MG63 (cell line): ENCODE measurements at places on chromosomes 16 and 17.
A peak's percentile ranks its signal among the peaks of the same experiment; 100 is the strongest.

GRCh38 chr17:751269-752001 lies 629 bp downstream of the GEMIN4 start:
- DNase-seq: peak; percentile 41

GRCh38 chr16:70803319-70803718 lies 2.4 kb upstream of the VAC14 start:
- no peak for DNase-seq

DNA sequence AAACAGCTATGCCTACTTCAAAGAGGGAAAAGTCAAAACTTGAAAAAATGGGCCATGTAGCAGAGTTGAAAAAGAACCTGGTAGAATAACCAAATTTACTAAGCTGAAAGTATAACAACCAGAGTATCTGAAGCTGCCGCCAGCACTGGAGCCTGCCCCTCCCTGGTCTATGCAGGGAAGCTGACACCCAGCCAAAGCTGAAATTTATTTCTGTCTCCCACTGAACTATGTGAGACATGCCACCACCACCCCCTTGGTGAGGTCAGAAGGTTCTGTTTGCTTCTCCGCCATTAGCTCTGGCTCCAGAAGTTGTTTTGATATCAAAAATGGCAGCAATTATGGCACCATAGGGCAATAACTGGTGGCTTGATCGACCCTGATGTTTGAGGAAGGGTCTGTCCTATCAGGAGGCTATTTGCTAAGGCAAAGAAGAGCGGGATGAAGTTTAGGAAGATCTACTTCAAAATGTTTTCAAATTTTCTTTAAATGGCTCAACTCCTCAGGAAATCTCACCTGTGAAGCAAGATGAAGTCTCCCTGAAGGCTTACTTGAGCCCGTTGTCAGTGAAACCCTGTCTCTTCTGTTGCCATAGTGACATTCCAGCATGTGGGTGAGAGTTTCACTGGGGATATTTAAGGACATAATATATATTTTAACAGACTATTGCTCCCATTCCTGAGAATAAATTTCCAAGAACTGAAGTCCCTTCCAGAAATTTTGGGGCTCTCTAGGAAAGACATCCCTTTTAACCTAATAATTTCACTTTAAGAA lies 122.0 kb downstream of the COPRS start:
- DNase-seq: no peak

DNA sequence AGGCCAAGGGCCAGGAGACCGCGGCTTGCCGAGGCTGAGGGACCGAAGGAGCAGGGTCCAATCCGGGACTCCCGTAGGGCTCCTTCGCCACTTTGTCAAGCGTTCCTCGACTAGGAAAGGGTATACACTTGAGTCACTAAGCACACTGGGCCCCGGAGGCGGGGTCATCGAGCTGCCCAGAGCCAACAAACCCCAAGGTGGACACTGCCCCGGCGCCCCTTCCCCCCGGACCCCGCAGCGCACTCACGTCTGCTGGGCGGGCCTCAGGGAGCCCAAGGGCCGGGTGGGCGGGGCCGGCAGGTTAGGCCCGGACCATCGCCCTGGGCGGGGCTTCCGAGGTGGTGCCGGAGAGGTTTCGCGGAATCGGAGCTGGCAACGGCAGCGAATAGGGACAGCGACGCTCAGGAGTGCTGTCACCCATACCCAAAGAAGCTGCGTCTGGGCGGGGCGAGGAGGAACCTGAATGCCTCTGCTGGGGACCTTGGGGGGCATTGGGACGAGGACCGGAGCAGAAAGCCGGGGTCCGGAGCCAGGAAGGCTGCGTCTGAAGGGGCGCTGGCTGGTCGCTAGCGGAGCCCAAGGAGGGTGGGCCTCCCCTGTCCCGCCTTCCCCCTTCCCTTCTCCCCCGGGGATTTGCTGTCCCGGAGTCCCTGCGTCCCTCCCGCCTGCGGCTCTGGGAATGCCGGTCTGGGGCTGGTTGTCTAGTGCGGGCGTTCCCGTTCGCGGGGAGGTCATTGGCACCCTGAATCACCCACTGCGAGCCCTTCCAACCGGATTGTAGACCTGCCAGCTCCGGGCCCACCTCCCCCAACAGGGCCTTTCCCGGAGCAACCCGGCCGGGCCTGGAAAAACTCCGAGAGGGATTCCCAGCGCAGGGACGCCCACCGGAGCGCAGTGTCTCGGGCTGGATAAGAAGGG lies 118.2 kb upstream of the SMURF2 start:
- no peak for DNase-seq

GRCh38 chr17:80782536-80783427 lies 208.9 kb upstream of the CHMP6 start:
- no peak for DNase-seq

- no peak for DNase-seq
These were observed 8.1 kb downstream of the NDE1 start for GRCh38 chr16:15658149-15658548.

GRCh38 chr16:81843683-81844082 lies 64.6 kb downstream of the PLCG2 start:
- no peak for DNase-seq

GRCh38 chr16:55376045-55376444 lies 52.0 kb downstream of the IRX6 start:
- DNase-seq: no peak

DNA sequence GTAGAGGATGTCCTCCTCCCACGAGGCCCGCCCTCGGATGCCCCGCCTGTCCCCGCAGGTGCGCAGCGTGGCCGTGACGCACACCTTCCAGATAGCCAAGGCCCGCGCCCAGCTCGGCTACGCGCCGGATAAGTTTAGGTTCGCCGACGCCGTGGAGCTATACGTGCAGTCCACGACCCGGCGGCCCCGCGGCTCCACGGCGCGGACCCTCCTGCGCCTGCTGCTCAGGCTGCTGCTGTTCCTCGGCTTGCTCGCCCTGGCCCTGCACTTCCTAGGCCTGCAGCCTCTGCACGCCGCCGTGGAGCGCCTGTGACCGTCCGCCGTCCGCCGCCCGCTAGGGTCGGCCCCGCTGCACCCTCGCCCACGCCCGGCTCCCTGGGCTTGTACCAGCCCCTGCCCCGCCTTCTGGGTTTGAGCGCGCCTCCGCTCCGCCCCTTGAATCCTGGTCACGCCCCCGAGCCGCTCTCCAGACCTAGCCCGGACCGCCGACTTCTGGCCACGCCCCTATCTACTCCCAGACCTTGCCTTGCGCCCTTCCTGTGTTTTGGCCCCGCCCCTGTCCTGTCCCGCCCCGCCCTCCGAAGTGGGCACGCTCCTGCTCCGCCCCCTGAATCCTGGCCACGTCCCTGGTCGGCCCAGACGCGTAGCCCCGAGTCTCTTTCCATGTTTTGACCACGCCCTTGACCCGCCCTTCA lies 15.8 kb upstream of the EEF2K start:
- peak; percentile 99 for DNase-seq

- DNase-seq: no peak
These were observed 268.6 kb upstream of the FOXF1 start for GRCh38 chr16:86241681-86242080.

DNA sequence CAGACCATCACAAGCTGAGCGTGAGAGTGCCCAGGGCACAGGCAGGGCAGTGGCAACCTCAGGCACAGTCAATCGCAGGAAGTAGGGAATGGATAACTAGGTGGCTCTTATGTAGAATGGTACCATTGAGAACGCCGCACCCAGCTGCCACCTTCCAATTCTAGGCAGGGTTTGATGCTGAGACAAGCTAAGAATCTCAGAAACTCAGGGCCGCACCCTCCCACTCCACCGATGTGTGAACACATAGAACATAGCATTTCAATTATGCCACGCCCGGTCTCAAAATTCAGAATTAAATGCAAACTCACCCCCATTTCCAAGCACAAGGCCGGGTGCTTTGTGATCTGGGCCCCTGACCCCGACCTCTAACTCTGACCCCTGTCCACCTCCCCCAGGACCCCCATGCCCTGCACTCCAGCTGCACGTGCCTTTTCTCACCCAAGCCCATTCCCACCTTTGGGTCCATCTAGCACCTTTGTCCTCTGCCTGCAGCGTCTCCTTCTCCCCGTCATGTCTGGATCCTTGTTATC lies 178.4 kb downstream of the C16orf95 start:
- DNase-seq: no peak

- DNase-seq: no peak
These were observed 1.6 kb upstream of the FOXJ1 start for GRCh38 chr17:76142585-76143041.

- DNase-seq: no peak
These were observed 5.0 kb downstream of the ICAM2 start for GRCh38 chr17:64015447-64015846.

- peak; percentile 65 for DNase-seq
These were observed 7.2 kb downstream of the SRCIN1 start for GRCh38 chr17:38598536-38598935.

- peak; percentile 70 for DNase-seq
These were observed 1.2 kb downstream of the GRB2 start for GRCh38 chr17:75404223-75404730.

- no peak for DNase-seq
These were observed 67.2 kb downstream of the CCDC182 start for GRCh38 chr17:57677858-57678257.

DNA sequence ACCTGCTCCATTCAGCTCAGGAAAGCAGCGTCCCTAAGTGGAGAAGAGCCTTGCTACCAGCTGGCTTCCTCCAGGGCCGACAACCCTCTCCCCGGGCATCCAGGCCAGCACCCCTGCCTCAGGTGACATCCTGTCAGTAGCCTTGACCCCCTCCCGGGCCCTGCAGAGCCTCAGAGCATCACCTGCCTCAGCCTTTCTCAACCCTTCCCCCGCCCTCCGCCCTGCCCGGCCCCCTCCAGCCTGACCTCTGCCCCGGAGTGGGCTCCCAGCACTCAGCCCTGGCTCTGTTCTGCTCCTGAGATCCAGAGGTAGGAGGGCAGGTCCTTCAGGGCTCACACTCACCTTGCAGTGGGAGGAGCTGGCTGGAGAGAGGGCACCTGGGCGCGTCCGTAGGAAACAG lies 73.8 kb upstream of the METRNL start:
- no peak for DNase-seq

DNA sequence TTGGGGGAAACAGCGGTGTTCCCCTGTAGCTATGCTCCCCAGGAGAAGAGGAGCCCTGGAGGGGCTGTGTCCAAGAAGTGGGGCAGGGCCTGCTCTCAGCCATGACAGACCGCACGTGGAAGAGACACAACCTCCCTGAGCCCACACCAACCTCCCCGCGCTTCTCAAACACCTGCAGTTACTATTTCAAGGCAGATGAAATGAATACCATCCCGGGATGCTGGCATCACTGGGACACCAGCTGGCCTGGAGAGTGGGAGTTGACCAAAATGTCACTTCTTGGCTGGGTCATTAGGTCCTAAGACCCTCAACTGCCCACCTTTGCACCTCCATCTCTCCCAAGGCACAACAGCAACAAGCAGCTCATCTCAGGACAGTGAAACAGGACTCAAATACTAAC lies 32.0 kb downstream of the SPHK1 start:
- DNase-seq: no peak

GRCh38 chr17:8741366-8741765 lies 3.3 kb downstream of the CCDC42 start:
- no peak for DNase-seq

GRCh38 chr17:50192618-50193291 lies 8.7 kb downstream of the COL1A1 start:
- no peak for DNase-seq

DNA sequence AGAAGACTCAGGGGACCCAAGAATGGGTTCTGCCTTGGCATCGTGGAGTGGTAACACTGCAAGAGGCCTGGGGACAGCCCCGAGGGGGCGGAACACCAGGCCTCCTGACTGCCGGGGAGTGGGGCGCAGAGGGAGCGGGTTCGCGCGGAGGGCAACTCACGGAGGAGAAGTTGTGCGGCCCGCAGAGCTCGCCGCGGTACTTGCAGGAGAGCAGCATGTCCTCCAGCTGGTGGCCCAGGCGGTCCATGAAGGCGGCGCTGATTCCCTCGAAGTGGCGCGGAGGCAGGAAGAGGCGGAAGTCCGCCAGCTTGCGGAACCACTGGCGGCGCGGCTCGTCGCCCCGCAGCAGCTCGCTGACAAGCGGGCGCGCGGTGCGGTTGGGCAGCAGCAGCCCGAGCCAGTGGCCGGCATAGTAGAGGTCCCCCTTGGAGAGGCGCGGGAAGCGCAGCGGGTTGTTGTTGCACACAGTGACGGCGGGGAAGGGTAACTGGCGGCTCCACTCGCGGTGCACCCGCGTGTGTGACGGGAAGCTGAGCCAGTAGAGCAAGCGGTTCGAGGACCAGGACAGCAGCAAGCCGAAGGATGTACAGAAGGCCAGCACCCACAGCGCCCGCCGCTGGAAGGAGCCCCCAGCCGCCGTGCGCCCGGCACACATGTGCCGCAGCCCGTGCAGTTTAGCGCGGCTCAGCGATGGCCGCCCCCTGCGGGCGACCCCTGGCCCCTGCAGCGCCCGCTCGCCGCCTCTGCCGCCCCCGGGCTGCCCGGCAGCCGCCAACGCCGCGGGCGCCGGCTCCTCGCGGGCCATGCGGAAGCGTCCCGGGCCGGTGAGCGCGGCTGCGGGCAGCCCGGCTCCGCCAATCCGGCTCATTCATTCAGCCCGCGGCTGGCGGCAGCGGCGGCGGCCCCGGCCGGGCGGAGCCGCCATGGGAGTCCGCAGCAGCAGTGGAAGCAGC lies 1.6 kb downstream of the ASIC2 start:
- DNase-seq: peak; percentile 33

DNA sequence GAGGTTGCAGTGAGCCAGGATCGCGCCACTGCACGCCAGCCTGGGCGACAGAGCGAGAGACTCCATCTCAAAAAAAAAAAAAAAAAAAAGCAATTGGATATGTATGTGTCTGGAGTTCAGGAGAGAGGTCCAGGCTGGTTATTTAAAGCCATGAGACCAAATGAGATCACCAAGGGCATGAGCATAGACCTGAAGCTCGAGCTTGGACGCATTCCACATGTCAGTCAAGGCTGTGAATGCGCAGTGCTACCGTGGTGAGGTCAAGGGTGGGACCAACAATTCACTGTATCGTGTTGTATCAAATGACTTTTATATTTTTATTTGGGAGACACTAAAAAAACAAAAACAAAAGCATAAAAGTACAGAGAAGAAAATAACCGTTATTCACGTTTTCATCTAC lies 29.1 kb upstream of the SPNS2 start:
- no peak for DNase-seq

GRCh38 chr16:47037396-47037745 lies 63.9 kb upstream of the DNAJA2 start:
- DNase-seq: peak; percentile 40

GRCh38 chr16:28975158-28975599 lies 601 bp downstream of the SPNS1 start:
- no peak for DNase-seq

DNA sequence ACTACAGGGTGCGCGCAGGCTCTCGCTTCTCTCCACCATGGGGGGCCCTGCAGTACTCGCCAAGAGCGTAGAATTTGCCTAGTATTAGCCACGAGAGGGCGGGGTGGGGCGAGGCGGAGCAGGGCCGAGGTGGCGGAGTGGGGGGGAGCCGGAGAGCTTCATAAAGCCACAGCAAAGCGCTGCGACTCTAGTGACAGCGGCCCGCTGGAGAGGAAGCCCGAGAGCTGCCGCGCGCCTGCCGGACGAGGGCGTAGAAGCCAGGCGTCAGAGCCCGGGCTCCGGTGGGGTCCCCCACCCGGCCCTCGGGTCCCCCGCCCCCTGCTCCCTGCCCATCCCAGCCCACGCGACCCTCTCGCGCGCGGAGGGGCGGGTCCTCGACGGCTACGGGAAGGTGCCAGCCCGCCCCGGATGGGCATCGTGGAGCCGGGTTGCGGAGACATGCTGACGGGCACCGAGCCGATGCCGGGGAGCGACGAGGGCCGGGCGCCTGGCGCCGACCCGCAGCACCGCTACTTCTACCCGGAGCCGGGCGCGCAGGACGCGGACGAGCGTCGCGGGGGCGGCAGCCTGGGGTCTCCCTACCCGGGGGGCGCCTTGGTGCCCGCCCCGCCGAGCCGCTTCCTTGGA lies at the start of gene TBX21:
Gene TBX21, plus strand, starts transcription at position 190 of the 627 bp plus-strand sequence. Its CDS starts 219 bp downstream, at position 409.
- DNase-seq: peak; percentile 59
